HT1080 (cell line): ENCODE measurements at places on chromosomes 12 and 14. TPM values are rescaled to one million over a fixed set of nuclear protein-coding genes. Genes with fewer than 3 reads are reported as not detected.

DNA sequence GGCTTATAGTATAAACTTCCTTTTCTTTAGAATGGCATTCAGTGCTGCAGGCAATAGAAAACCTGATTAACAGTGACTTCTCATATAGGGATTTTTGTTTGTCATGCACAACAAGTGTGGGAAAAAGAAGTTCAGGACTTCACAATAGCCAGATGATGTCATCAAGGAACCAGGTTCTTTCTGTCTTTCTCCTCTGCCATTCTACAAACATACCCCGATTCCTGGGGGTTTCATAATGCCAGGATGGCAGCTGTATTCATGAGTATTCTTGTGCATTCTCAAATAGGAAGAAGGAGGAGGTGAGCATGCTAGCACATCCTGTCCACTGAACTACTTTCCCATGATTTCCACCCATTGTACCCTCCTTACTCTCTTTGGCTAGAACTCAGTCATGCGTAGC lies 182.7 kb upstream of the EEA1 start:
- no peak for DNase-seq

GRCh38 chr12:97977870-97978405 lies 515.3 kb downstream of the RMST start:
- no peak for DNase-seq

DNA sequence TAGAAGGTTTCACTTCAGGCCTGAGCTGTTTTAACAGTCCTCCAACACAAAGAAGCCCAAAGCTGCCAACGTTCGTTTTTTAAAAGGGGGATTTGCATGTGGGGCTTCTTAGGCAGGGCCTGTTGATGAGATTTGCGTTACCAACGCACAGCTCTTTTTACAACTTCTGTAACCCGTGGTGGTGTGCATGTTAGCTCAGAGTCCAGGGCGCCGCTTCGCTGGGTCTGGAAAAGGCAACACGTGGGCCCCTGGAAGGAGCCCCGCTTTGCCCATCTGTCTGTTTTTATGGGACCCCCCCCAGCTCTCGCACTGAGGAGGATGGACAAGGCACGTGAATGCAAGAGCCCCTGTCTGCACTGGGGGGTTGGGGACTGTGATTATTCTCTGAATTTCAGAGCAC lies 84.0 kb downstream of the ESR2 start:
- DNase-seq: no peak

GRCh38 chr12:48525332-48525731 lies at the start of gene OR8S1:
TSS of gene OR8S1 (plus strand) at chr12:48525632. CDS start at chr12:48525632, 0 bp downstream.
- no peak for DNase-seq

GRCh38 chr12:63206494-63206893 lies 55.5 kb upstream of the AVPR1A start:
- no peak for DNase-seq

- no peak for DNase-seq
Measured at GRCh38 chr14:103138301-103139131, 15.3 kb downstream of the TNFAIP2 start.

GRCh38 chr12:104490850-104491249 lies 34.1 kb downstream of the CHST11 start:
- no peak for DNase-seq

DNA sequence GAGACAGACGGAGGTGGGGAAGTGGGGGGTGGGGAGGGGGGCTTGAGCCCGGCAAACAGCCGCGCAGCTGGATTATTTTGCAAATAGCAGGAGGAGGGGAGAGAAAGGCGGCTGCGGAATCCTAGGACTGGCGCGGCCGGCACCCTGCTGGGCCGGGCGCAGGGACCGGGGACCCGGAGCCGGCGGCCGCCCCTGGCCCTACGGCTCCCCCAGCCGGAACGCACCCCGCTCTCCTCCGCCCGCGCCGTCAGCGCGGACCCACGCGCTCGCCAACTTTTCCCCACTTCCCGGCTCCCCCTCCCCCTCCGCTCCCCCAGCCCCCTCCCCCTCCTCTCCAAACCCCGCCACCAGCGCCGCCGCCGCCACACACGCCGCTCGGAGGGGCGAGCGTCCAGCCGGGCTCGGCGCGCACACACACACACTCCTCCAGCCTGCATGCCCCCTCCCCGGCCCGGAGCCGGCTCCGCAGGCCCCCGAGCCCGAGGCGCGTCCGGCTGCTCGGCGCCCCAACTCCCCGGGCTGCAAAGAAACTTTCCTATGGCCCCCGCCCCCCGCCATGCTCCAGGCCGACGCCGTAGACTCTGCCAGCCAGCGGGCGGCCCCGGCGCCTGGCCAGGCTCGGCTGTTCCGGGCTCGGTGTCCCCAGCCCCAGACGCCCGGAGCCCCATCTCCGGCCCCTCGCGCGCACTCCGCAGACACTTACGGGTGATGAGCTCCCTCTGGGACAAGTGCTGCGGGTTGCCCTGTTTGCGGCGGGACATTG lies 1.4 kb downstream of the BCL11B start:
- DNase-seq: no peak

DNA sequence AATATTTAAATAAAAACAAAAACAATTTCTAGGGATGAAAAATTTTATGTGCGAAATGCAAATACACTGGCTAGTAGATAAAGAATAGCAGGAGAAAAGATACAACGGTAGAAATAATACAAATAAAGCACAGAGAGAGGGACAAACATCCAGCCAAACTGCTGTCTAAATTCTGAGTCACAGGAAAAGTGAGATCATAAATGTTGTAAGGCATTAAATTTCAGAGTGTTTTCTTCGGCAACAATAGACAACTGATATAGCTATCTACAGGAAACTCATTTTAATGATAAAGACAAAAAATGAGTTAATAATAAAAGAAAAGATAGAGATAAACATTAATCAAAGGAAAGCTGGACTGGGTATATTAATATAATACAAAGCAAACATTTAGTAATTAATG lies 122.2 kb downstream of the NTS start:
- DNase-seq: peak; percentile 28

- peak; percentile 13 for DNase-seq
Measured at GRCh38 chr12:6084969-6085450, 39.5 kb downstream of the VWF start.

- DNase-seq: no peak
Measured at GRCh38 chr12:32049956-32050355, 56.7 kb upstream of the BICD1 start.

GRCh38 chr12:126706300-126706699 lies 1560.7 kb upstream of the TMEM132C start:
- DNase-seq: no peak

DNA sequence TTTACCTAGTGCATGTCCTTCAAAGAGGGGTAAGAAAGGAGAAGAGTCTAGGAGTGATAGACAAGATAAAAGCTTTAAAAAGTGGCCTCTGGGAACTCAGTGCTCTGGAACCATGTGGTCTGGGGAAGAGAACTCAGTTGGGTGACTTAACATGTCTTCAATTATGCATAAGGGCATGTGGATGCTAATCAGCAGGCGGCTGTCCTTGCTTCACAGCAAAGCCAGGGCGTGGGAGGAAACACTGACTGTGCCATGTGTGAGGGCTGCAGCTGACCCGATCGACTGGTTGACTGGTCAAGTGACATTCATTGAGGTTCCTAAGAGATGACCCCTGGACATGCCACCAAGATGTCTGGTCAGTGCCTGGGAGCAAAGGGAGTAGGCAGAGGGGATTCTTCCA lies 1053.8 kb downstream of the BCL11B start:
- DNase-seq: no peak

- peak; percentile 75 for DNase-seq
Measured at GRCh38 chr14:73758392-73759182, 44.4 kb upstream of the PNMA1 start.

- DNase-seq: no peak
Measured at GRCh38 chr12:120473807-120474615, 4.5 kb upstream of the SRSF9 start.

- DNase-seq: peak; percentile 41
Measured at GRCh38 chr12:25839470-25839869, 119.0 kb upstream of the RASSF8 start.

DNA sequence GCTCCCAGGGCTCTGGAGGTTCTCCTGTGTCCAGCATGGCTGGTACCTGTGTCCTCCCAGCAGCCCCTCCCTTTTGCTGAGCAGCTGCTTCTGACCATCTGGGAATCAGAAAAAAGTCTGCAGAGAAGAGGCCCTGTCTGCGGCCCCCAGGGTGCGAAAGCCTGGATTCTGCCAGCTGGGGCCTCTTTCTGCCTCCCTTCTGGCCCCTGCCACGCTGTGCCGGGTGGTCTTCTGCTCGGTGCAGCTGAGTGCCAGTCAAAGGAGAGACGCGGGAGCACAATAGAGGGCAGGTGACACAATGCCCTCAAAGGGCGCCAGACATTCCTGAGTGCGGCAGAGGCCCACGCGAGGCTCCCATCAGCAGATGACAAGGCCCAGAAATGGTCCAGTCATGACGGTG lies 12.6 kb downstream of the BTBD6 start:
- no peak for DNase-seq

- DNase-seq: no peak
Measured at GRCh38 chr14:95365401-95365800, 45.7 kb upstream of the CLMN start.

GRCh38 chr12:110102255-110102654 lies 21.9 kb upstream of the IFT81 start:
- peak; percentile 92 for DNase-seq

- DNase-seq: no peak
Measured at GRCh38 chr12:47799357-47799955, 20.2 kb downstream of the HDAC7 start.

GRCh38 chr12:110314308-110314707 lies 33.3 kb downstream of the ATP2A2 start:
- peak; percentile 81 for DNase-seq

- DNase-seq: no peak
Measured at GRCh38 chr12:60059180-60059579, 463.4 kb downstream of the SLC16A7 start.

DNA sequence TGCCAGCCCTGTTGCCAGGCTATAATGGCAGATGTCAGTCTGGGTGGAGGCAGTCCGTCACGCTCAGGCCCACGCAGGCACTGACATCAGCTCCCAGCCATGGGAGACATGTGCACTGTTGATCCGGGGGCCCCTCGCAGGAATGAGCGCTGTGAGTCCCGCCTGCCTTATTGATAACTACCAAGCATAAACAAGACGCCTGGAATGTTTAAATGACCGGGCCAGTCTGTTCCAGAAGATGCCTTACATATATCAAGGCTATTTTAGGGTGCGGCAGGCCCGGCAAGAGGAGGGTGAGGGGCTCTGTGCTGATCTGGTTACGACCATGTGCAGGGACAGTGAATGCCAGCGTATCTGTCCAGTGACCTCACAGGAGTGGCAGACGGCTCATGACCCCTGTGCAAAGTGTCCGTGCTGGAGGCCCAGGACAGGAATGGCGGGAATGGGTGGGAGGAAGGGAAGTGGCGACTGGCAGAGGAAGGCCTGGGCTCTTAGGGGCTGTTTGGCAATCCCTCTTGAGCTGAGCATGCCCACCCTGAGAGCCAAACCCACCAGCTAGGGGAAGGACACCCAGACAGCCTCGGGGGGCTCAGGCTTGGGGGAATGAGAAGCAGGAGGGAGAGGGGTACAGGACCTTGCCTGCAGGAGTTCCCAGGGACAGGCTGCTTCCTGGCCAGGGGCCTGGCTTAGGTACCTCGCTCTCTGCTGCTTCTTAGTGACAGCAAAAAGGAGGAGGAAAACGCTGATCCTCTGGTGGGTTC lies 49.3 kb downstream of the DLK1 start:
- DNase-seq: no peak

- DNase-seq: peak; percentile 93
Measured at GRCh38 chr12:123085730-123086487, 65.0 kb downstream of the PITPNM2 start.

- DNase-seq: no peak
Measured at GRCh38 chr14:41446008-41446407, 160.7 kb upstream of the LRFN5 start.

GRCh38 chr12:66885115-66885875 lies 206.4 kb upstream of the GRIP1 start:
- no peak for DNase-seq

DNA sequence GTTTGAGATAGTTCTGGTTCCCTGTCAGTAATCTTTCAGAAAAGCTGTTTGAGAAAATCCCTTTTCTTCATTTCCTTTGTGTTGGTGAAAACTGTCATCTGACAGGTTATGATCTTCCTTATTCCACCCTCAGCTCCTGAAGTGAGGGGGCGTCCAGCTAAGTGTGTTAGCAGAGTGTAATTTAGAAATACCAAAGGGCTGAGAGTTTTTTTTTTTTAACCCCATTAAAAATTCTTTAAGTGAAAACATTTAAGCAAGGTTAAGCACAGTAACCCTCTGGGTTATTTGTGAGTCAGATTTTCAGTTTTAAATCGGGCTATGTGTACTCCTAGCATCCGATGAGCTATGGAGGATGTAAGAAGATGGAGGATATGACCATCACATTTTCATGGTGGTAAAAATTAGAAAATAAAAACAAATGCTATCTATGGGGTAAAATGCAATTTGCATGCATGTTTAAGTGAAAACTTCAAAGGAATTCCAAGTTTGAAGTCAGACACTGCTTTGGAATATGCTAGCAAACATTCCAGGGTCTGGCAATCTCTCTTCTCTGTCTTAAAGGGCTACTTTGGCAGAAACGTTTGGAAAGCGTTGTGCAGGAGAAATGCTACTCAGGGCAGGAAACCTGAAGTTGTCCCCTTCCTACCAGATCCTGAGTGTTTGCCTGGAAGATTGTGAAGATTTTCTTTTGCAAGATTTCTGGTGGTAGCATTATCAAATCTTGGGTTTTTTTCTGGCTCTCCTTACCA lies 197.0 kb upstream of the PRICKLE1 start:
- DNase-seq: no peak

- DNase-seq: no peak
Measured at GRCh38 chr12:54041097-54041690, 8.3 kb downstream of the HOXC5 start.

The GPD1 gene
- 0.27 and 0.31 TPM in 2 replicates for total RNA-seq

The PGF gene
- 74.0 and 76.1 TPM in 2 replicates for total RNA-seq

The HECTD1 gene
- total RNA-seq: 73.9 and 83.7 TPM in 2 replicates

The CCDC177 gene
- total RNA-seq: not detected in 2 replicates

The SDR9C7 gene
- total RNA-seq: not detected in 2 replicates

The SSPN gene
- 1.4 TPM in 1 of 2 replicates, not detected in the other for total RNA-seq

The OAS1 gene
- 3.6 and 5.2 TPM in 2 replicates for total RNA-seq

The BICDL1 gene
- not detected in 2 replicates for total RNA-seq

The WNT1 gene
- total RNA-seq: not detected in 2 replicates

The C12orf54 gene
- total RNA-seq: not detected in 2 replicates
